ENCODE measurements at places on chromosomes 7 and 10.

GRCh38 chr7:1947586-1948217, 277.6 kb downstream of the ELFN1 start:
- DNase-seq: no peak

- DNase-seq: no peak
Observed at GRCh38 chr7:45028920-45029344, 28.9 kb downstream of the CCM2 start.

DNA sequence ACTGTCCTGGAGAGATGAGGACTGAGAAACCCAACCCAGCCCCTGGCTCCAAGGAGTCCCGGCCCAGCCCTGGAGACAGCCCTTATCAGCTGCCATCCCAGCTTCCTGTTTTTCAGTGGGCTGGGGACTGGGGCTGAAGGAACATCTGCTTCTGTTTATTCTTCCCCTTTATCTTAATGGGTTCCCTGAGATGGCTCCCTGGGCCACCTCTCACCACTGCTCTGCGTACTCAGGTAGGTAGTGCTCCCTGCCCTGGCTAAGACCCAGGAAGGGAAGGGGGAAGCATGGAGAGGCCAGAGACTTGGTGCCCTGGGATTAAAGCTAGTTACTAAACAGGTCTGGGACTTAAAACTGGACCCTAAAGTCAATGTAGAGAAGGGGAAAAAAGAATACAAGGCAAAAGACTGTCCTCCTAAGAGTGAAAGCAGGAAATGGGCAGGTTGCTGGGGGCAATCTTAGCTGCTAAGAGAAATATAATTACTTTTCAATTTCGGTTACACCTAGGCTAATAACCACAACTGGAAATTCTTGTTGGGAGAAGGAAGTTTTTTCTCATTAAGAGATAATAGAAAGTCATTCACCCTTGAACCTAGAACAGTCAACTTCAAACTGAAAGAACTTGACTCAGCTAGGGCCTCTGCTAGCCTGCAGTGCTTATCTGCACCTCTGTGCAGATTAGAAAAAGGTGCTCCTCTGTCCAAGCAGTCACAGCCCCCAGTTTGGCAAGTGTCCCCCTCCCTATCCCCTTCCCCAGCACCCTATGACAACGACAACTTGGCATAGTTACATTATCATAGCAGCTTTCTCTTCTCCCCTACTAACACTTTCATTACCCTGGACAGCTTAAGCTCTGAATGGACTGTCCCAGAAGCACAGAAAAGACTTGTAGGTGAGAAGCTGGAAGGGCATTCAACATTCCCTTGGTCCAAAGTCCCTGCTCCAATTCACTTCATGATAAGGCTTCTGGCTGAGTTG, 65.6 kb upstream of the KDM7A start:
- no peak for DNase-seq

DNA sequence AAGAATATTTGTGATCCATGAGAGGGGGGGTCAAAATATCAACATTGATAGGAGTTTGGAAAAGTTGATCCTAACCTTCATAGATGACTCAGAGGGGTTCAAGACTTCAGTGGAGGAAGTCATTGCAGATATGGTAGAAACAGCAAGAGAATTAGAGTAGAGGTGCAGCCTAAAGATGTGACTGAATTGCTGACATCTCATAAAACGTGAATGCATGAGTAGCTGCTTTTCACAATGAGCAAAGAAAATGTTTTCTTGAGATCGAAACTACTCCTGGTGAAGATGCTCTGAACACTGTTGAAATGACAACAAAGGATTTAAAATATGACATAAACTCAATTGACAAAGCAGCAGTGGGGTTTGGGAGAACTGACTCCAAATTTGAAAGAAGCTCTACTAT, 700.7 kb upstream of the FZD8 start:
- DNase-seq: no peak

DNA sequence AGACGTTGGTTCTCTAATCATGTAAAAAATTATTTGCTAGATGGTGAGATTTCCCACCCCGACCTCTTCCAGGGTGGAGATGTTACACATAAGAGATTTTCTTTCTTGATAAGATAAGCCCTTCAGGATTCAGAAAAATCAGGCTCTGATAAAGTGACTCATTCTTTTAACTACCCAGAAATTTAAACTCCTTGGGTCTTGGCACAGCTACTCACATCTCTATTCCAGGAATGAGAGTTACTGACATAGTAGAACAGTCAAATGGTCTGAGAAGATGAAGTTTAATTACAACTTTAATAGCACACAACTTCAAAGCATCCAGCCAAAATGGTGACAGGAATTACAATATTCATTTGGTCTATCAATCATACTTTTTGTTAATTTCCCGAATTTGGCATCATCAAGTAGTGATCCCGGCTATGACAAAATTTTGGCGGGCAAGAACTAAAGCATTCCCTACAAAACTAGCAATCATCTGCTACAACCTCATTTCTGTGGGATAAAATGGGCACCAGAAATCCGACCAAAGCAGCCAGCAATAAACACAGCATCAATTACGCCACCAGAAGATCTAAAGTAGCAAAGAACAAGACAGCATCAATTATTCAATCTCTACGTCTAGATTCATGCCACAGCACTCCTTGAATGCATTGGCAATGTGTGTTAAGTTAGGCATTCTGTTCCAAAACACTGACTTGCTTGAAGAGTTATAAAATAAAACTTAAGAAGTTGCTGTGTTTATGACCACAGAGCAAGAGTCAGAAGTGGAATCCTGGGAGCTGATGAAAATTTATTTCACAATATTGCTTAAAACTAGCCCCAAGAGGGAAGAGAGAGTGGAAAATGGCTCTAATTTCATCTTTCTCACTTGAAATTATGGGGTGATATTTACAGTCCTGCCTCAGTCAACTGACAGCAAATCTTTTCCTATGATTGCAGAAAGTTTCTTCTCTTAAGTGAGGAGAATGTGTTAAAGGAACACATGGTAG, 565.7 kb upstream of the ANKRD30A start:
- no peak for DNase-seq

DNA sequence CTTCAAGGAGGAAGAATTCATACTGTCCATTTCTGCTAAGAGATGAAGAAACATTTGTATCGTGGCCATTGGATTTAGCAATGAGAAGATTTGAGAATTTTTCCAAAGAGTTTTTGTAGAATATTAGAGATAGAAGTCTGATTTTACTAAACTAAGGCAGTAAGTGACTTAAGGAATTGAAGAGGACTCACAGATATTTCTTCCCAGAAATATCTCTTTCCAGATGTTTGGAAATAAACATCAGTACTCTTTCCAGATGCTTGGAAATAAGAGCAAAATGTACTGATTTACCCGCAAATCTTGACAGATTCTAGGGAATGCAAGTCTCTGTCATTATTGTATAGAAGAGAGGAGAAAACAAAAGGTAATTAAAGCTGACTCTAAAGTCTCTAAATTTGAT, 91.3 kb downstream of the IMMP2L start:
- DNase-seq: no peak

DNA sequence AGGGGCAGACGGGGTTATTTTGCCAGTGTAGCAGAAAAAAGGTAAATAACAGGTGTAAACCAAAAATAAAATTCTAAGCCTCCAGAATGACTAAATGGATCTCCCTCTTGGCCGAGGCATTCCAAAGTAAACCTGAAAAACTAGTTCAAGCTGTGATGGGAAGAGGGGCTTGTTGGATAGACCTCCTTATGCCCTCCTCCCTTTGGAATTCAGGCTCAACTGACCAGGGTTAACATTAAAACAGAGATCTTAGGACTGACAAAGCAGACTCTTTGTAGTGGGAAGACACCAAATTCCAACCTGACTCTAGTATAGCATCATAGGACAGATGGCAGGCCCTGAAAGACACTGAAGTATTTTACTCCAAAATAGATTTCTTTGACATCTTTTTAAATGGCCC, 113.8 kb upstream of the ITGB1 start:
- peak; percentile 68 for DNase-seq

DNA sequence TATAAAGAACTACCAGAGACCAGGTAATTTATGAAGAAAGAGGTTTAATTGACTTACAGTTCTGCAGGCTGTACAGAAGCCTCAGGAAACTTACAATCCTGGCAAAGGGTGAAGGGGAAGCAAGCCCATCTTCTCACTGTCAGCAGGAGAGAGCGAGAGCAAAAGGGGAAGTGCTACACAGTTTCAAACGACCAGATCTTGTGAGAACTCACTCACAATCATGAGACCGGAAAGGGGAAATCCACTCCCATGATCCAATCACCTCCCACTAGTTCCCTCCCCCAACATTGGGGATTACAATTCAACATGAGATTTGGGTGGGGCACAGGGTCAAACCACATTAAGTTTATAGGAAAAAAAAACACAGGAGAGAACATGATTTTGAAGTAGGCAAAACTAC, 222.1 kb upstream of the SHH start:
- DNase-seq: no peak

DNA sequence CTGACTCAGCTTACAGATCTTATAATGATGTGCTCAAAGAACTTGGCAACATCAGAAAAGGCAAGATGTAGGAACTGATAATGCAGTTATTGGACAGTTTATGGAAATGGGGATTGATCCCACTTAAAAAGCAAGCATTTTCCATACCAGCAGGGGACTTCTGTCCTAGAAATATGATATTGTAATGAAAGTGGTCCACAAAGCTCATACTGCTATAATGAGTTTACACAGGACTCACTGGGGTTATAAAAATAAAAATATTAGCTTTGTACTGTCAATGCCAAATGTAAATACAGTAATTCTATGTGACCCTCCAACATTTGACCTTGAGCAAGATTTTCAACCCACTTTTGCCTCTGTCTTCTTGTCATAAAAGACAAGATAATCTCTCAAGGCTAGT, 145.5 kb upstream of the SEM1 start:
- DNase-seq: no peak

- peak; percentile 50 for DNase-seq
Observed at GRCh38 chr10:122342293-122343134, 32.0 kb upstream of the PLEKHA1 start.

- no peak for DNase-seq
Observed at GRCh38 chr10:103709341-103709920, 145.9 kb downstream of the SH3PXD2A start.

DNA sequence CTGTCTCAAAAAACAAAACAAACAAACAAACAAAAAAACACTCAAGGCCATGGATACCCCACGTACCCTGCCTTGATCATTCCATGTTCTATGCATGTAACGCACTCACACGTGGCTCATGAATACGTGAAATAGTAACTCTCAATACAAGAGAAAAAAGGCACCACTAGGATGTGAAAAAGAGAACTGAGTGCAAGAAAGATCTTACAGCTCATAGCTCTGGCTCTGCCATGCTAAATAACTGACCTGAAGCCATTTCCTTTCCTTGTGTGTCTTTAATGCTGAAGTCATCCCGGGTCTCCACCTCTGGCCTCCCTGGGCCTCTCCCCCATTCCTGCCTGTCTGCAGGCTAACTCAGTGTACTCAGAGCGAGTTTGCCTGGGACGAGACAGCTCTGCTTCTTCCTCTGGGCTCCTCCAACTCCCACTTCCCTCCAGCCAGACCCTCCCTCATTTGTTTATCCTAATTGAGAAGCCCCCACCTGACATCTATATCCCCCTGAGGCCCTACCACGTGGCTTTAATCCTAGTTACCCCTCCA, 117.3 kb downstream of the PRPF18 start:
- DNase-seq: no peak

DNA sequence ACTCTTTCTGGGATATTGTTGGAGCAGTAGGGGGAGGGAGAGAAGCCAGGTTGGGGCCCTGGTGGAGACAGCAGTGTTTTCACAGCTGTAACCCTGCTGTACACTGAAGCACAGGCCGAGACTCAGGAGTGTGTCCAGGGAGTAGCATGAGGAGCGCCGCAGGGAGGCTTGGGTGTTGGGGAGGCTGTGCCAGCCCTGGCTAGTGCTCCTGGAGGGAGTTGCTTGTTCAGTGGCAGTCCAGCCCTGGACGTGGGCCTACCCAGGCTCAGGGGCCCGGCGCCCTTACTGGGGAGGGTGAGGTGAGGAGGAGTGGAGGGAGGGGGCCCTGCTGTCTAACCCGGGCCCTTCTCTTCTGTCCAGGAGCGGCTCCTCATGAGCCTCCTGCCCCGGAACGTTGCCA, 35.9 kb downstream of the ADCY1 start:
- no peak for DNase-seq

- DNase-seq: no peak
Observed at GRCh38 chr10:80051993-80052392, 26.5 kb upstream of the TMEM254 start.

- DNase-seq: no peak
Observed at GRCh38 chr7:127983804-127984332, 47.4 kb downstream of the LRRC4 start.

DNA sequence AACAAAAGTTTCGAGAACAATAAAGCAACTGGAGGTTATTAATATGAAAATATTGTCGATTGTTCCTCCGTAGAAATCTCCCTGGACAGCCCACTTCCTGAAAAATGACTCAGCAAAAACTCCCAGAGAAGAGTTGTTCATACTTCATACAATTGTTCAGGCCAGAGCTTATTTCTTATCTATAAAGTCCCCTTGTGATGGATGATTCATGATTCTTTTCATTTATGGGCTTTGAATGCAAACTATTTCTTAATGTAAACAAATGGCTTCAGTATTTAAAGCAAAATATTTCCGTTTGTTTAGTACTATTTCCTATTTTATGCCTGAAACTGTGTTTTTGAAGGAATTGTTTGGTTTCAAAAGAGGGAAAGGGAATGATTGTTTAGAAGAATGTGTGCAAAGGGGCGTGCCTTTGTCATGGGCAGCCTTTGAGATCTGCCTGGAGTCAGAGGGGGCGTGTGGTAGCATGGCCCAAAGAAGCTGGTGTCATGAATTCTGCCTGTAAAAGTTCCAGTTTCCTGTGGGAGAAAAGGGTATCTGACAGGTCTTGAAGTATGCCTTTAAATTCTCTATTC, 26.2 kb upstream of the EXOC6 start:
- no peak for DNase-seq

GRCh38 chr10:100883312-100883821, 29.4 kb upstream of the SLF2 start:
- no peak for DNase-seq

DNA sequence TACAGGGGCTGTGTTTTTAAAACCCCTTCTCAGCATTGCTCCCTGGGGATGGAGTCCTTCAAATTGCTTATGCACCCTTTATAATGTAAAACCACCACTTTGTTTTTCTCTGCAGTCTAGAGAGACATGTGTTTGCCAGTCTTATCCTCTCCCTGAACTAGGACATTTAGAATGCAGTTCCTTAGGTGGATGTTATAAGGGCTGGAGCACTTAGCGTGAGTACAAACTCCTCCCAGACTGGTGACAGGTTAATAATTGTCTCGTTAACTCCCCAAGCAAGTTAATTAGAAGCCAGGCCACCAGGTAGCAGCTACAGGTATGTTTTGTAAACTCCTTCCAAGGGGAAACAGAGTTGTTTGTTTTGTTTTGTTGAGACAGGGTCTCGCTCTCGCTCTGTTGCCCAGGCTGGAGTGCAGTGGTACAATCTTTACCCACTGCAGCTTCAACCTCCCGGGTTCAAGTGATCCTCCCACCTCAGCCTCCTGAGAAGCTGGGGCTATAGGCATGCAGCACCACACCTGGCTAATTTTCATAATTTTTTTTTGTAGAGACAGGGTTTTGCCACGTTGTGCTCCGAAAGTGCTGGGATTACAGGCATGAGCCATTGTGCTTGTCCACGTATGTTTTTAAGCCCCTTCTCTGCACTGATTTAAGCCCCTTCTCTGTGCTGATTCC, 100.2 kb downstream of the FAM107B start:
- no peak for DNase-seq
